Nucleus accumbens (tissue), 56 donors: ENCODE measurements at places on chromosomes 1 and 21.

DNA sequence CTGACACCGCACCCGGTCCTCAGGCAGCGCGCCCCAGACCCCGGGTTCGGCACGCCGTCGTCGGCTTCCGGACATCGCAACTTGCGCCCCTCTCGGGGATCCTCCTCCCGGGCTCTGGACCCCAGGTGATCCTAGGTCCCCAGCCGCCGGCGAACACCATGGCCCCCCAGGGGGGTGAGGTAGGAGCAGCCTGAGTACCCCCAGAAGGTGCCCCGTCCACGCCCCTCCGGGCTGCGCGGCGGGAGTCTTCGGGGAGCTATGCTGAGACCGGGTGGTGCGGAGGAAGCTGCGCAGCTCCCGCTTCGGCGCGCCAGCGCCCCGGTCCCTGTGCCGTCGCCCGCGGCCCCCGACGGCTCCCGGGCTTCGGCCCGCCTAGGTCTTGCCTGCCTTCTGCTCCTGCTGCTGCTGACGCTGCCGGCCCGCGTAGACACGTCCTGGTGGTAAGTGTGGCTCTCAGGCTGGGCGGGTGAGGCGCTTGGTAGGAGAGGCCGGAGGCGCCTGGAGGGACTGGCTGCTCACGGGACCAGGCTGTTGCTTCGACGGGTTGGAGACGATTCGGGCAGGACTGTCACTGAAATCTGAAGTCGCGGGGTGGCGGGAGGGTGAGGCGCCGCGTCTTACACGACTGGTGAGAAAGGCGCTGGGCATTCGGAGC lies 367 bp downstream of the WNT2B start:
- no peak for DNase-seq

DNA sequence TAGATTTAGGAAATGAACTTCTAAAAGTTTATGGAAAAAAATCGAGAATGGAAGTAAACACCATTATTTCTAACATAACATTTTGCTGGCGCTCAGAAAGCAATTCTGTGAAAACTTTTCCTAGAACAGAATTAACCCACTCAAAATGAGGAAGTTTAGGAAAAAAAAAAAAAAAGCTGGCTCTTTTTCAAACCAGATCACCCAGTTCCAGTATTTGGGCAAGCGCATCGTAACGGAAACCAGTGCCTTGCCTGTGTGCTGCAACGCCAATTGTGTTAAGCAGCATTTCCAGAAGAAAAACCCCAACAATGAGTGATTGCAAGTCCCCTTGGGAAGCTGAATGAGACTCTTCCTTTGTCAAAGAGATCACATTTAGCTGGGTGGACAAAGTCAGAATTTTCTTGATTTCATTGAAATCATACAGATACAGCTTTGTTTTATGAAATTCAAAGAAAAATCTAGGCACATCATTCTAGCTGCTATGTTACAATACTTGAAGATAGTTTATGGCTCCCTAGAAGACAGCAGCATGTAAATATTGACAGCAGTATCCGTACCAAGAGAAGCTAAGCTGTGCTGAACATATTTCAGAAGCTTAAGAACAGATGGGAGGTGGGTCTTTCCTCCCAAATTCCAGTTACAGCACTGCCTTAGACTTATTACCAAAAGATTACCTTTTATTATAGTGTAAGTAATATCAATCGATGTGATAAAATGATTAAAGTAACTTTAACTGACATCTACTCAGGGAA lies 113.4 kb downstream of the ERG start:
- DNase-seq = no peak

DNA sequence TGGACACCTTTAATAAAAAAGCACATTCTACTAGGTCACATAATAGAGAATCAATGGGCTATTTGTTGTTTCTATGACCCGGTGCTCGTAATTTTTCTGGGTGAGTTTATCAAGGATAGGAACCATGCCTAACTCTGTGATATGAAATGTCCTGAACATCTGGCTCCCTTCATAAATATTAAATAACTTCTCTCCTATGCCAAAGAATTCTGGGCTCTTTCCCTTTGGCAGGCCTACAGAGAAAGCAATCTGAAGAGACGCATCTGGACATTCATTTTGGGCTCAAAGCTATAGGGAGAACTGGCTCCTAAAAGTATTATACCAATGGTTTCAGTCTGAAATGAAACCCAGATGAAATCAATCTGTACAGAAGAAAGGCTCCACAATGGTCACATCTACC lies 38.8 kb upstream of the ANGPTL7 start:
- DNase-seq = no peak

DNA sequence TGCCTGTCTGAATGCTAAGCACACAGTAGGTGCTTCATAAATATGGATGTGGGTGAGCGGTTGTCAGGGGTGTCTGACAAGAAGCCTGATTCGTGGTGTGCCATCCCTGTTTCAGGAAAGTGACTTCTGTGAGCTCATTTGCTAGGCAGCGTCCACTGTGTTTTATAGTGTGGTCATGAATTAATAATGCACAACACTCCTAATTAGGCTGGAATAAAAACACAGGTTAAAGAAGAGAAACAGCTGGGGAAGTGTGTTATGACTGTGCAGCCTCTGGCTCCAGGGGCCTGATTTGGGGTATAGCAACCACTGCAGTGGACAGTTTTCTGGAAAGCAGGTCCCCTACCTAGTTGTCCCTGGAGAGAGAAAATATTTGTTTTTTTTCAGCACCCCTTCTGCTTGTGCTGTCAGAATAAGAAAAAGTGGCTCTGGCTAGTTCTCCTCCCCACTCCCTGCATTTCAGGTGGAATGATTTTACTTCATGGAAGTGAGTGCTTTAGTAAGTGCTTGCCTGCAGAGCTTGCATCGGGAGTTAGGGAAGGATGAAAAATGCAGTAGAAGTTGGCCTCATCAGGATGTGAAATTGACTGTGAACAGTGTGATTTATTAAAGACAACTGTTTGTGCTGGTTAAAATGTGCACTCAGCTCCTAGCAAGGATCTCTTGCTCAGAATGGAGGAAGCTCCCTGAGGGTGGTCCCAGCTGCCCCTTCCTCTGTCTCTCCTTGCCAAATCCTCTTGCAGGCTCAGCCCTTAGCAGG lies 333.8 kb downstream of the HHAT start:
- no peak for DNase-seq

DNA sequence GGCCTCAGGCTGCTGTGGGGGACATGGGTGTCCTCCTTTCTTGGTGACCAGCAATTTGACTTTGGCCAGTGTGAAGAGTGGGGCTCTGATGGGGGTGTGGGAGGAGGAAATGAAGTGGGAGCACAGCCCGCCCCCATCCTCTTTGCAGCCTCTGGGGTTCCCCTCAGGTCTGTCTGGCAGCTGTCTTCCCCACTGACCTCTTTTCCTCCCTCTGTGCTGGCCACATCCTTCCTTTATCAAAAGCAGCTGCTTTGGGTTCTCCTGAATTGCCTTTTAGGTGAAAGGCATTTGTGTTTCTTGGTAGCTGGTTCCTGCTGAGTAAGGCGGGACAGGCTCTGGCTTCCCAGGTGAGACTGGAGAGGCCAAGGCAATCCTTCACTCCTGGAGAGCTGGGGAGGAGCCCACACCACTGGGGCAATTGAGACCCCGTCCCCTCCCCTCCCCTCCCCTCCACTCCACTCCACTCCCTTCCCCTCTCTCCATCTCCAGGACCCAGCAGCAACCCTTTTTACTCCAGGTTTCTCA lies 24.9 kb downstream of the PCAT6 start:
- no peak for DNase-seq

- DNase-seq = no peak
These were observed 141.9 kb upstream of the LYPLAL1 start for GRCh38 chr1:219031809-219032208.

- no peak for DNase-seq
These were observed 50.0 kb upstream of the COL18A1 start for GRCh38 chr21:45354970-45355369.

- no peak for DNase-seq
These were observed 110.5 kb downstream of the TOMM20 start for GRCh38 chr1:235018161-235018560.

DNA sequence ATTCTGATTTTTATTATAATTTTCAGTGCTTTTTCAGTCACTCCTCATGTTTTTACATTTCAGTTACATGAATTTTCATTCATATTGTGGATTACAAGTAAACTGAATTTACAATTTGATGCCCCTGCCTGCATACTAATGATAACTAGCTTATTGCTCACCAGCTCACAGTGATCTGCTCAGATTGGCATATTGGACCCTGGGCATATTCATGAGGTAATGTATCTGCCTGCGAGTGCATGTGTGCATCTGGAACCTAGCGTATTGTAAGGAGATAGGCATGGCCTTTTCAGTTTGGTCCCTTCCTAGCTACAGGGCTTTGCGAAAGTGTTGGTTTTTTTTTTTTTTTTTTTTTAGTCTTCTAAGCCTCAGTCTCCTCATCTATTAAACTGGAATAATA lies 213.7 kb downstream of the SDCCAG8 start:
- DNase-seq = no peak
